ENCODE measurements at places on chromosomes 2 and 18.

DNA sequence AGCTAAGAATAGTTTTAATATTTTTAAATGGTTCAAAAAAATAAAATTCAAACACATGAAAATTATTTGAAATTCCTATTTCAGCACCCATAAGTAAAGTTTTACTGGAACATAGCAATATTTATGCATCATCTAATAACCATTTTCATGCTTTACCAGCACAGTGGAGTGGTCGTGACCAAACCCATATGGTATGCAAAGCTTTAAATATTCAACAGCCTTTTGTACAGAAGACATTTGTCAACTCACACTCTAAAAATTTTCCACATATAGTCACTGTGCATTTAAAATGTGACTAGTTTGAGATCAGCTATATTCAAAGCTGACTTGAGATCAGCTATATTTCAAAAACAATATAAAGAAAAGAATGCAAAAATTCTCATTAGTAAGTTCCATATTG lies 46.2 kb downstream of the PUM2 start:
- no peak for DNase-seq

GRCh38 chr2:43210467-43211303 lies 15.7 kb downstream of the ZFP36L2 start:
- DNase-seq, result peak; percentile 90

DNA sequence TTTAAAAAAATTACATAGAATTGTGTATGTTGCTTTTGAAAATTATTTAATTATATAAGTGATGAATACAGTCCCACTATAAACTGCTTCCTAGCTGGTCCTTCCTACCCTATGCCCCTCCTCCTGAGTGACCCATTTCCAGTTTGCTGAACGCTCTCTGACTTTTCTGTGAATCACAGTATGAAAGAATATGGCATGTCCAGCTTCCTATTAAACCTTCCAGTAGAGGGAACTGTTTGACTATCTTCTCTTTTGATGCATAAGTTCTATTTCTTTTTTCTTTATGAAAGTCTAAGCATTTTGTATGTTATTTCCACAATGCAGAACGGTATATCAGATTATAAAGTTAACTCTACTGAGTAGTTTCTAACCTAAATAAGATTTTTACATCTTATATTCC lies 41.3 kb downstream of the PSMG2 start:
- DNase-seq, result peak; percentile 57

GRCh38 chr2:94759211-94759610 lies 112.0 kb upstream of the TEKT4 start:
- no peak for DNase-seq

DNA sequence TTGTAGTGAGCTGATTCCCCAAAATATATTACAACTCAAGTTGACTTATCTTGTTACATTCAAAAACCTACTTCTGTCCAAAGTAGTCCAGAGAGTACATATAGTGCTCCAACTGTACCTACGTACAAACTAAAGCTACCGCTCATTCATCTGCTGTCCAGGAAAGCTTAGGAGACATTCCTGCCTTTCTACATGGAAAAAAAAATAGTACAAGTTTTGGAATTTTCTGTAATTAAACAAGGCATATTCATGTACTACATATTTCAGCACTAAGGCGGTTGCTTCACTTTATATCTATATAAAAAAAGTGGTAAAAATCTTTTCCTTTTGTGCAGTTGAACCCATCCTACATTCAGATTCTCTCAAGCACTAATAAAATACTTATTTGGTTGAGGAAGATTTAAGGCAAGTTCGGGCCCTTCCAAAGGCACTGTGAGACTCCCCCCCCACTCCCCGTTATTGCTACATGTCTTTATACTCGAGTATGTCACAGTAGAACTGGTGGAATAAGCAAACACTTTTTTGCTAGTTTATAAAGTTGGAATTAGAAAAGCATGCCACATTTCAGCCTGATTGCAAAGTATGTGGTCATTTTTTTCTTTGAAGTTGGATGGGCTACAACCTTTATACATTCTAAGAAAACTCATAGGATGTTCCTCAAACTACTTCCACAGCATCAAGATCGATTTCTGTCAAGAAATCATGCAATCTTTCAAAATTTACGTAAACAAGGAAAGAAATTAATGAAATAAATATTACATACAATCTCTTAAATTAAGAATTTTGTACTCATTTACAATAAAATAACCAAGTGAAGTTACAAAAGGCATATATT lies 3.7 kb downstream of the ZFP36L2 start:
- no peak for DNase-seq

DNA sequence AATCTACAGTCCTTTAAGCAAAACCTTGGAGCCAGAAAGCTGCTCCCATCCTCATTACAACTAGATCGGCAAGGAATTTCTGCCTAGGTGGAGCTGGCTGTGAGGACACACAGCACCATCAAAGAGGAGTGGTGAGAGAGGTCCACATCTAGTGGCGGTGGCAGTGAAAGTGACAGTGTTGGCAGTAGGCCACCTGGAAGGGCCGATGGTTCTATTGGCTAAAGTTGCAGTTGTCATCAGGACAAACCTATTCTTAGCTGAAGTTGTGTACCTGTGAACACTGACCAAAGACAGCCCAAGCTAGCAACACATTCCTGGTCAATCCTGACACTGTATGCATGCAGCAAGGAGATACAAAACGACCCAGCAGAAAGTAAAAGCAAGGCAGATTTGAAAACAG lies 218.1 kb upstream of the CHAC2 start:
- no peak for DNase-seq

DNA sequence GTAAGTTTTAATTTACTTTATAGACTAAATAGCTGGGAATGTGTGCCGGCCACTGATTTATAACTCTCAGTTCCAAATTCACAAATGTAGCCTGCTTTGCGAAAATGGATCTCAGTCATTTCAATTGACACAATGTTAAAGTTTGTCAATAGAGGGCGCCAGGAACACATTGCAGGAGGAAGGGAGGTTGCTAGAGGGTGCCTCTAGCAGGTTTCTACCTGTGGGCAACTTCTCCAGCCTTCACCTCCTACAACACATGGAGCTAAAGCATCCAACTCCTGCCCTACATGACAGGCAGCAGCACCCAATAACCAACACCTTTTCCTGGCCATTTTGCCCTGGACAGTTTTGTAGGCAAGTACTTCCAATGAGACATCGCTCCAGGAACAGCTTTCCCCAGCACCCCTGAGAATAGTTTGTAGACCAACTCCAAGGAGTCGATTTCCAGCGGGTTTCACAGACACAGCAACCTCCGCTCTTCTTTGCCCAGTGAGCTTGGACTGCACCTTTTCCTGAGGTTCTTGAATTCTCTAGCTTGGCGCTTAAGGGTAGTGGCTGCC lies 784.8 kb upstream of the CDH2 start:
- DNase-seq, result no peak

- no peak for DNase-seq
Observed at GRCh38 chr2:212147921-212148513, 390.6 kb downstream of the ERBB4 start.

DNA sequence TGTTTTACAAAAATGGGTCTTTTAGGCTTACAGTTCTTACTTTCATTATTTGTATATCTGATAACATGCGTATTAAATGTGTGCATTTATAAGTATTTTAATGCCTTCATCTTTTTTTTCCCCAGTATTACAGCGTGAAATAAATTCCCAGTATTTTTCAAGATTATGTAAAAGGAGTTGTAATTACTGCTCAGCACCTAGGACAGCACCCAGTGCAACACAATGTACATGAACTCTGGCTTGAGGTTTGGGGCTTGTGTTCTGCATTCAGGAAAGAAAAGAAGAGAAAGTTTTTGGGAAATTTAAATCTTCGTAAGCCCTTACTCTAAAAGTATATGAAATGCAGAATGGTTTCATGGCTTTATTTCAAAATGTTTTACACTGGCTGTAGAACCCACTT lies 16.7 kb downstream of the ZNF638 start:
- no peak for DNase-seq

DNA sequence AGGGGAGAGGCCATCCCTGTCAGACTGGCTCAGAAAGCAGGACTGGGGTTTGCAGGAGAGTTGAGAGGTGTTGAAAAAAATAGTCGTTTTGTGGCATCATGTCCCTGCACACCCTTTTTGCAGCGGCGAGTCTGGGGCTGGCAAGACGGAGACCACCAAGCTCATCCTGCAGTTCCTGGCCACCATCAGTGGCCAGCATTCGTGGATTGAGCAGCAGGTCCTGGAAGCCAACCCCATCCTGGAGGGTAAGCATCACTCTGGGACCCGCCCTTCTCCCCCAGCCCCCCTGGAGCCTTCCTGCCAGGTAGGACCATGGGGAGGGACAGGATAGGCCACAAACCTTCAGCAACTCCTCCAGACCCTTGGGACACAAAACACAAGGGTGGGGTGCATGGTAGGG lies 34.2 kb downstream of the MYO7B start:
- DNase-seq, result no peak

- no peak for DNase-seq
Observed at GRCh38 chr2:190940454-190940853, 59.8 kb downstream of the GLS start.

- DNase-seq, result no peak
Observed at GRCh38 chr2:190599546-190600220, 49.2 kb upstream of the NAB1 start.

GRCh38 chr2:115634578-115634977 lies 1192.1 kb downstream of the DPP10 start:
- no peak for DNase-seq

- peak; percentile 28 for DNase-seq
Observed at GRCh38 chr2:25743132-25743830, 69.9 kb upstream of the DTNB start.

- no peak for DNase-seq
Observed at GRCh38 chr2:119291588-119292167, 68.0 kb downstream of the STEAP3 start.

DNA sequence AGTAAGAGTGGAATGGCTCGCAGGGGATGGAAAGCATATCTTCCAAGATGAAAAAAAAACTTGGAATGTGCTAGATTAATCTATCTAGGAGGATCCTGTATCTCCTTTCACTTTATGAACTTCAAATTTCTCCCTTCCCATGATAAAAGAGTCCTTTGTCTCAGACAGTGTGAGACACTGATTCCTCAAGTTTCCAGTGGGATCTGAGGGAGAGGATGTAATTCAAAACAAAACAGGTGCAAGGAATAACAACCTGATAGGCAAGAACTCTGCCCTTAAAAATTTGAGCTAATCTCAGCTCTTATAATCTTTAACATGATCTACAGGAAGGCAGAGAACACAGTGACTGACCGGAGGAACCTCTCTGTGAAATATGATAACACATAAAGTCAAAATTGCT lies 162.0 kb upstream of the ZFP36L2 start:
- no peak for DNase-seq

- DNase-seq, result no peak
Observed at GRCh38 chr2:66957198-66957597, 439.9 kb upstream of the ETAA1 start.

DNA sequence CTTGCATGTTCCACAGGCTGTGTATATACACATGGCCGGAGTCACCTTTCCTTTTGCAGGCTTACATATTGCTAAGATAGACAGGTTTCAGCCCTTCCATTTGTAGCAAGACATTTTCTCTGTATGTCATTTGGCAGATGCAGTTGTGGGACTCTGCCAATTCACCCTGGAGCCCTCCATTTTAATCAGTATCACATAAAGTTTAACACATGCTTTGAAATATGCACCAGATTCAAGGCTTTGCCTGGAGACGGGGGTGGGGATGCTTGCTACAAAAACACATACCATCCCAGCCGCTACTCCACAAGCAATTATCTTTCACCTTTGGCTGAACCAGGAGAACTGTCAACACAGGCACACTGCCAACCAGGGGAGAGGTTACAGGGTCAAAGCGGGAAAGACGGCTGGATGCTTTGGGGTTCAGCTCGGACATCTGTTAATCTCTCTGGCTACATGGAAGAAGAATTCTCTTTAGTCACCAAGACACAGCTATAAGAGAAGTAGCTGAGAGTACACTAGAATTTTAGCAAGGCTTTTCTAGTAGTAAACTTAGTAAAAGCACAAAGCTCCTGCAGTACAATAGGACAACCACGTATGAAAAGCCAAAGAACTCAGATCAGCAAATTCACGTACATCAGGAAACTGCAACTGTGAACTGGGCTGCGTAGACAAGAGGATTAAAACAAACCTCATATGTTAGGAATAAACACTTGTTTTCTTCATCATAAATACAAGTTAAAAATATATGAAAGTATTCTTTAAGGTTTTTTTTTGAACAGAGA lies 130.9 kb downstream of the EXOC6B start:
- DNase-seq, result no peak

DNA sequence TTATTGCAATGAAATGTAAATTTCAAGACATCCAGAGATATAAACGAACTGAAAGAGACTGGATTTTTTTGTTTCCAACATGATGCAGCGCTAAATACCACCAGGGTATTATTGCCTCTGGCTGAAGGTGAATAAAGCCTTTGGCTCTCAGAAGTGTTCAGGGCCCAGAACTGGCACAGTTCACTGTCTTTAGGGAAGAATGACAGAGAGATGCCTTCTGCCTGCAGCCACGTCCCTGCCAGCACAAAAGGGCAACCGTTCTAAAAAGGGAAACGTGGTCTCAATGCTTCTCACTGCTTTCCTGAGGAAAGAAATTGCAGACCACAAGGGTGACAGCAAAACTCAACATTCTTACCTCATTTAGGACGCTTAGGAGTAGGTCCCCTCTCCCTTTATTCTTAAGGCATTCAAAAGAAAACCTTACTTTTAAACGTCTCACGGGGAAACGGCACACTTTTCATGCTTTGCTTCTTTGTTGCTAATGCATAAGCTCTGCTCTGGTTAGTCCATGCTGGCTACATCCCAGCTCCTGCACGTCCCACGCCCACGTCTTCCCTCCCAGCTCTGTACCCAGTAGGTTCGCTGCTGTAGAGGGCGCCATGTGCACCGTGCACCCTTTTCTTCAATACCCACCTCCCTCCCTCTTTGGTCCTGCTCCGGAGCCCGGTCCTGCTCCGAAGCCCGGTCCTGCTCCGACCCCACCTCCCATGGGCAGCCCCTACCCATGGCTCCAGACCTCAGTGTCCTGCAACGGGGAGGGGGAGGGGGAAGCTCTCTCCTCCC lies 171.0 kb downstream of the HRH4 start:
- no peak for DNase-seq

DNA sequence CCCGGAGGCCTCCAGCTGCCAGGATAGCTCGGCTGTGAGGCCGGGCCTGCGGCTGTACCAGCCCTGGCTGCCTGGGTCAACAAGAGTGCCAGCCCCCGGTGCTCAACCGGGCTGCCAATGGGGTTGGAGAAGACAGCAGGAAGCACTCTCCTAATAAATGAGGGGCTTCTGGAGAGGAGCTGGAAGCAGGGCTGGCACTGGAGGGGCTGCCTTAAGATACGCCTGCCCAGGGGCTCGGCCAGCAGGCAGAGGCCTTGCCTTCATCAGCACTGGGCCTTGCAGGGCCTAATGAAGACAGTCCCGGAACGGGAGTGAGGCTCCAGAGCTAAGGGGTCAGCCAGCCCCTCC lies 73.6 kb downstream of the TEX51 start:
- no peak for DNase-seq

DNA sequence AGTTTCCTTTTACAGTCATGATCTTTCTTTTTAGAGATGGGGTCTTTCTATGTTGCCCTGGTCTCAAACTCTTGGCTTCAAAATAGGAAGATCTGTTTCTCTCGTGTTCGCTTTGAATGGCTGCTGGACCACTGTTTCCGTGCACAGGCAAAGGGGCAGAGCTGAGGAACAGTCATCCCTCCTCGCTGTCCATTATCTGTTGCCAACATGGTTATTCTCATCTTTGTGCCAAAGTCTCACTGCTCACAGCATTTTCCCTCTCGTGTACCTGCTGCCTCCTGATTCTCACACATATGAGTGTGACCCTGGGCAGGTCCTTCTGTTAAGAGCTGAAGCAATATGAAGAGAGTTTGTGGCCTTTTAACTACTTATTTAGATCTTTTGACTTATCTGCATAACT lies 28.0 kb upstream of the CCNYL1 start:
- DNase-seq, result no peak
